ENCODE measurements at places on chromosomes 16 and 17. TPM values are rescaled to one million over a fixed set of nuclear protein-coding genes. Genes with fewer than 3 reads are reported as not detected.
A peak's percentile ranks its signal among the peaks of the same experiment; 100 is the strongest.

DNA sequence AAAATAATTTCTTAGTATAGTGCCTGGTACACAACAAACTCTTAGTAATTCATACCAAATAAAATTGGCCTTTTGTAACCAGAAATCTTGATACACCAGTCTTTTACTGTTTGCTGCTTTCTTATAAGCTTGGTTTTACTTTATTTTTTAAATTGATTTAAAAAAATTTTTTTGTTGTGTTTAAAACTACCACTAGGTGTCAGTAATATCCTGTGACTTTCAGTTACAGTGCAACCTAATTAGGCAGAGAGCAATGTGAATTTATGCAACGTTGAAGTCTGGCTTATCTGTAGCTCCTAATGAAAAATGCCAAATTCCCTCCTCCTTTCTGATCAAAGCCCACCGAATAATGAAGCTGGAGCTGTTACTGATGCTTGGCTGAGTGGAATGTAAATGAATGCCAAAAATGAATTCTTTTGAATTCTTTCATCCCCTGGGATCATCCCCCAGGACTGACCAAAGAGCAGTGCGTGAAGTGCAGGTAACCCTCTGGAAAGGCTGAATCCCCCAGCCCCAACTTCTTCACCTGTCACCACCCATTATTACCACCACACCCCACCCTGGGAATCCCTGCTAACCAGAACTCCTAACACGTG lies 3.8 kb downstream of the ERCC4 start:
- peak; percentile 70 for DNase-seq

- no peak for DNase-seq
These were observed 253.7 kb upstream of the HSBP1 start for GRCh38 chr16:83554096-83554495.

GRCh38 chr17:29368926-29369325 lies 21.2 kb upstream of the TAOK1 start:
- no peak for DNase-seq

DNA sequence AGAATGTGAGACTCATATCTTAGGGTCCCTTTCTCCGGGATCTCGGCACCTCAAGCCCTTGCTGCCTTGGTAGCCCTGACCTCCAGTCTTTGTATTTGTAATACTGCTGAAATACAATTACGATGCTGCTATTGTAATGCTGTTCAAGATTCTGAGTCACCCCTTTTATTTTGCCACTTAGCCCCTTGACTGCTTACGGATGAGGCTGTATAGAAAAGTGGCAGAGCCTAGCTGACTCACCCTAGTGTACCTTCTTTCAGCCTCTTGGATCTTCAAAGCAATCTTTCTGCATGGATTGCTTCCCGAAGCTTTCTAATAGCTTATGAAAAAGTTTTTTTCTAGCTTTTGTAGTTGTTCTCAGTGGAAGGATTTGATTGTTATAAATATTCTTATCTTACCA lies 187.9 kb downstream of the KCNJ2 start:
- no peak for DNase-seq

- DNase-seq: no peak
These were observed 114.2 kb upstream of the TMEM97 start for GRCh38 chr17:28204751-28205150.

GRCh38 chr16:70490261-70490660 lies 33.1 kb downstream of the COG4 start:
- peak; percentile 42 for DNase-seq

GRCh38 chr17:29165800-29166506 lies 14.2 kb downstream of the MYO18A start:
- no peak for DNase-seq

GRCh38 chr17:35404360-35404759 lies 27.9 kb downstream of the SLFN12 start:
- DNase-seq: no peak

DNA sequence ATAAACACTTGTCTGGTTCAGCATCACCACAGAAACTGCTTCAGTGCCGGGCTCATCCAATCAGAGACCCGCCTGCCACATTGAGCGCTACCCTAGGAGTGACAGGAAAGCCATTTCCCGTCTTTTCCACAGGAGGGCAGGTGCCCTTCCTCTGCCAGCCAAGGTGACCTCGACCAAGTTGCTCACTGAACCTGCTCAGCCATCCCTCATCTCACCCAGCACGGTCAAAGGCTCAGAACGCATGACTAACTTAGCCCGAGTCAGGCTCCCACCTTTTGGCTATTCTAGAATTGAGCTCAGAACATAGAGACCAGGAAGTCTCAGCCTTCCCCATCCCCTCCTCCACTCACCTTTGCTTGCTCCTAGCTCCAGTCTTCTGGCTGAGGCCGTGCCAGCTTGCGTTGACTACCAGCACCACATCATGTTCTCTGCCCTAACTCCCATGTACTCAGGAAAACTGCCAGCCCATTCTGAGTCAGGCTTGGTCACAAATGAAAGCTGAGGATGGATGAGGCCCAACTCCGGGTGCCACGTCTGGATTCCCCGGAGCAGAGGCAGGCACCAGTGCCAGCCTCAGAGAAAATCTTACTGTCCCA lies 15.6 kb downstream of the MRPS23 start:
- no peak for DNase-seq

DNA sequence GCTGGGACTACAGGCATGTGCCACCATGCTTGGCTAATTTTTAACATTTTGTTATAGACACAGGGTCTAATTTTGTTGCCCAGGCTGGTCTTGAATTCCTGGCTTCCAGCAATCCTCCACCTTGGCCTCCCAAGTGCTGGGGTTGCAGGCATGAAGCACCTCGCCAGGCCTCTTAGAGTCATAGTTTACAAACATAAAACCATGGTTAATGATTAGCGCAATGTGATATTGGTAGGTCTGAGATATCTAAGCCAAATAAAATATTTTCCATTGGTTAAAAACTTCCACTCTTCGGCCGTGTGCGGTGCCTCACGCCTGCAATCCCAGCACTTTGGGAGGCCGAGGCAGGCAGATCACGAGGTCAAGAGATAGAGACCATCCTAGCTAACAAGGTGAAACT lies 16.6 kb downstream of the TXNDC11 start:
- DNase-seq: no peak

DNA sequence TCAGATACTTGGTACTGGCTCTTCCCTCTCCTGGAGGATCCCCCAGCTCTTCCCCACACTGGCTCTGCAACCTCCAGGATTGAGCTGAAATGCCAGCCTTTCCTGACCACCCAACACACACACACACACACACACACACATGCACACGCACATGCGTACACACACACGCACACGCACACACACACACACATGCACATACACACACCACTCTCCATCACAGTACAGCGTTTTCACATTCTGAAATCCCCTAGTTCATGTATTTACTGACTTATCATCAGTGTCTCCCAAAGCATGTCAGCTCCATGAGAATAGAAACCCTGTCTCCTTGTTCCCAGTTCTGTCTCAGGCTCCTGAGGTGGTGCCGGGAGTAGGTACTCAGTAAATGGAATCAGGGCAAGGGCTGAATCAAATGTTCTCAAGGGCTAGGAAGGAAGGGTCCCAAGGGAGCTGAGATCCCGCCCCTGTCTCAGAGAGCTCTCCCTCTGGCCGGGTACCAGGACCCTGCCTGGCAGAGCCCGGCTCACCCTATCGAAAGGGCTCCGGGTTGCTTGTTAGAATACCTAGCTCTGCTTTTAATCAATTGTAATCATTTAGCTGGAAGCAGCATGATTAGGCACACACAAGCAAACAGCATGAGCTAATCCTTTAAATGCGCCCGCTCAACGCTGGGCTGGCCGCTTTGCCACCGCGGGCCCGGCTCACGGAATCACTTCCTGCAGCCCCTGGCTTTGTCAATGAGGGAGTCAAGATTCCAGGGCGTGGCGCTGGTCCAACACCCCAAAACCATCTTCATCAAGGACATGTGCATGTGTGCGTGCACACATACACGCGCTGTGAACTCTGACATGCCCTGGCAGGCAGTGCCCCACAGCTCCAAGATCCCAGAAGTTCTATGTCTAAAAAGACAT lies 140.7 kb downstream of the C16orf78 start:
- no peak for DNase-seq

DNA sequence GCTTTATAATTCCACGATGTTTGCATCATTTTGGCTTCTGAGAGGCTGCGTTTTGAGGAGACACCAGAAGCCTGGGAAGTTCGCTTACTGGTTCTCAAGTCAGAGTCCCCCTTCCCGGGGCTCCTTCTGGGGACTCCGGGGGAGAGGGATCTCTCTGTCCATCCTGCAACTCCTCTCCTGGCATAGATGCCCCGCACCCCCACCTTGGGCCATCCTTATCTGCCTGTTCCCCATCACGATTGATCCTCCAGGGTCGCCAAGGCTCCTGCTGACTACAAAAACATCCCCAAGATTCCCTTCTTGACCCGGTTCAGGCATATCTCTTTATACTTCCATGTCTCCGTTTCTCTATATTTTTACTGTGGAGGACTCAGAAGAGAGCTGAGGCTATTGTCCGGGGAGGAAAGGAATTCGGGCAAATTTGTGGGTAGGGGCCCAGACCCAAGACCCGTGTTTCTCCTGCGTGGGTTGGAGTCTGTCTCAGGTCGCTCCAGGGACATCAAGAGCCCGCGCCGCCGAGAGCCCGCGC lies 18.4 kb upstream of the HOXB13 start:
- DNase-seq: no peak

GRCh38 chr16:16147316-16147999 lies 75.8 kb downstream of the ABCC6 start:
- no peak for DNase-seq

GRCh38 chr17:18859256-18859655 lies 1.3 kb downstream of the PRPSAP2 start:
- peak; percentile 15 for DNase-seq

DNA sequence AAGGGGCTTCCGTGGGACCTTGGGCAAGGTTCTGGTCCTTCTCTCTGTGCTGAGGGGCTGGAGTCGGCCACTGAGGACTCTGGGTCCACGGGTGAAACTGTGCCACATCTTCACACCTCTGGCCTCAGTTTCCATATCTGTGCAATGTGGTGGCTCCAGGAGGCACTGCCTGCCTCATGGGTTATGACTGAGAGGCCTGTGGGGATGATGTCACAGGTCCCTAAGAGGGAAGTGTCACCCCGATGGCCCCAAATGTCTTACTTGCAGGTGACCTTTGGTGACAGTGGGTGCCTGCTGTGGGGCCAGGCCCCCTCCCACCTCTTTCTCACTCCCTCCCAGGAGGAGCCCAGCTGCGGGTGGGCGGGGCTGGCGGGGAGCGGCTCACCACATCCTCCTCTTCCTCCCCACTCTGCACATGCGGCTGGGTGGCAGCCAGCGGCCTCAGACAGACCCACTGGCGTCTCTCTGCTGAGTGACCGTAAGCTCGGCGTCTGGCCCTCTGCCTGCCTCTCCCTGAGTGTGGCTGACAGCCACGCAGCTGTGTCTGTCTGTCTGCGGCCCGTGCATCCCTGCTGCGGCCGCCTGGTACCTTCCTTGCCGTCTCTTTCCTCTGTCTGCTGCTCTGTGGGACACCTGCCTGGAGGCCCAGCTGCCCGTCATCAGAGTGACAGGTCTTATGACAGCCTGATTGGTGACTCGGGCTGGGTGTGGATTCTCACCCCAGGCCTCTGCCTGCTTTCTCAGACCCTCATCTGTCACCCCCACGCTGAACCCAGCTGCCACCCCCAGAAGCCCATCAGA lies at the start of gene IL21R:
Gene IL21R (plus strand): TSS at position 407 of the 801 bp plus-strand sequence. CDS start 27,898 bp downstream, outside the sequence.
- DNase-seq: peak; percentile 85

DNA sequence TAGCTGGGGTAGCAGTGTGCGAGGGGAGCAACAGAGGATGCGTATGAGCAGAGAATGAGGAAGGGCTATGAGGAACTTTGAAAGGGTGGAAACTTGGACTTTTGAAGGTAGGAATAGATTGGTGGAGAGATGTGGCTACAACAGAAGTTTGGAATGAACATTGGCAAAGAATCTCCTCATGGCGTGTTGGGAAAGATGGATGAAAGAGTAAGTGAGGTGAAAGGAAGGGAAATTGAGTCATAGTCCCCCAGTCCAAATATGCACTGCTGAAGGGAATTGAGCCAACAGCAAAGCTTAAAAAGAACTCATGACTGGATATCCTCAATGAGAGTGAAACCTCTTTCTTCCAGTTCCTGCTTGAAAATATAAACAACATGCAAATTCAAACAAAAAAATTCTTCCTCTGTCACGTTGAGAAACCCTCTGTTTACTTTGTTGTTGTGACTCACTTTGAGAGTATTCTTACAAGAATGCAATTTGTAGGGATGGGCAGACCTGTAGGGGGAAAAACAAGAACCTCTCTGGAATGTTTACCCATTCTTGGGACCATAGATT lies 313.2 kb upstream of the KCNJ16 start:
- DNase-seq: peak; percentile 10

DNA sequence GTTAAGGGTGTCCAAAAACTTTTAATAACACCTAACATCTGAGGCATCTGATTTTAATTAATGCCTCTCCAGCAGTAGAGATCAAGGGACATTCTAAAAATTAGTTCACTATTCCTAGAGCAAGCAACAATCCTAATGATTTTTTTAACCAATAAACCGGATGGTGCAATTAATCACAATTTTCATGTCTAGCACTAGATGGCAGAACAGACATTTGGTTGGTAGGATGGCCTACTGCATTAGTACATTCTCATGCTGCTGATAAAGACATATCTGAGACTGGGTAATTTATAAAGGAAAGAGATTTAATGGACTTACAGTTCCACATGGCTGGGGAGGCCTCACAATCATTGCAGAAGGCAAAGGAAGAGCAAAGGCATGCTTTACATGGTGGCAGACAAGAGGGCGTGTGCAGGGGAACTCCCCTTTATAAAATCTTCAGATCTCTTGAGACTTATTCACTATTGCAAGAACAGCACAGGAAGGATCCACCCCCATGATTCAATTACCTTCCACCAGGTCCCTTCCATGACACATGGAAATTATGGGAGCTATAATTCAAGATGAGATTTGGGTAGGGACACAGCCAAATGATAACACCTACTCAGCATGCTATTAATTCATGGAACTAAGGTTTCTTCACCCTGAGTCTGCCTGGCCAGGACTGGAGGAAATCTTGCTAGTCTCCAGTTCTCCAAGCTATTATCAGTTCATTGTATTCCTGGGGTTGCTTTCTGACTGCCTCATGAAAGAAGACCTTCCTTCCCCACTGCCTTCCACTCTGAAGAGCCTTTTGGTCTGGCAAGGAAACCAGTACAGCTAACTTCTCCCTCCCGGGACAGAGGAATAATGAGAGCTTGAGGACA lies 24.8 kb downstream of the HS3ST3A1 start:
- no peak for DNase-seq

- DNase-seq: peak; percentile 37
These were observed 9.1 kb upstream of the THAP11 start for GRCh38 chr16:67833030-67833414.

- DNase-seq: no peak
These were observed 13.5 kb downstream of the COX6A2 start for GRCh38 chr16:31414706-31415105.

GRCh38 chr17:14070344-14070984 lies 1.2 kb downstream of the COX10 start:
- DNase-seq: no peak

- DNase-seq: peak; percentile 41
These were observed 561 bp downstream of the AXIN1 start for GRCh38 chr16:351804-352520.

The NLRC3 gene
- 1.00 TPM for polyA plus RNA-seq

The KLHL11 gene
- polyA plus RNA-seq: 5.1 TPM

The FOXC2 gene
- polyA plus RNA-seq: 0.32 TPM

The ADAMTS18 gene
- polyA plus RNA-seq: 0.90 TPM

The KRT31 gene
- polyA plus RNA-seq: 6.3 TPM

The KRT27 gene
- not detected for polyA plus RNA-seq

The SOX9 gene
- 10.5 TPM for polyA plus RNA-seq

The GINS2 gene
- 11.4 TPM for polyA plus RNA-seq

The FOXL1 gene
- polyA plus RNA-seq: 0.50 TPM

The KRTAP9-4 gene
- polyA plus RNA-seq: not detected

The OTOA gene
- polyA plus RNA-seq: 0.05 TPM
